ENCODE measurements at places on chromosomes 6 and 20.
A peak's percentile ranks its signal among the peaks of the same experiment; 100 is the strongest.

- no peak for DNase-seq
Observed at GRCh38 chr6:139940741-139941729, 566.6 kb upstream of the CITED2 start.

GRCh38 chr20:23514848-23515247 lies 23.9 kb downstream of the CST8 start:
- no peak for DNase-seq

DNA sequence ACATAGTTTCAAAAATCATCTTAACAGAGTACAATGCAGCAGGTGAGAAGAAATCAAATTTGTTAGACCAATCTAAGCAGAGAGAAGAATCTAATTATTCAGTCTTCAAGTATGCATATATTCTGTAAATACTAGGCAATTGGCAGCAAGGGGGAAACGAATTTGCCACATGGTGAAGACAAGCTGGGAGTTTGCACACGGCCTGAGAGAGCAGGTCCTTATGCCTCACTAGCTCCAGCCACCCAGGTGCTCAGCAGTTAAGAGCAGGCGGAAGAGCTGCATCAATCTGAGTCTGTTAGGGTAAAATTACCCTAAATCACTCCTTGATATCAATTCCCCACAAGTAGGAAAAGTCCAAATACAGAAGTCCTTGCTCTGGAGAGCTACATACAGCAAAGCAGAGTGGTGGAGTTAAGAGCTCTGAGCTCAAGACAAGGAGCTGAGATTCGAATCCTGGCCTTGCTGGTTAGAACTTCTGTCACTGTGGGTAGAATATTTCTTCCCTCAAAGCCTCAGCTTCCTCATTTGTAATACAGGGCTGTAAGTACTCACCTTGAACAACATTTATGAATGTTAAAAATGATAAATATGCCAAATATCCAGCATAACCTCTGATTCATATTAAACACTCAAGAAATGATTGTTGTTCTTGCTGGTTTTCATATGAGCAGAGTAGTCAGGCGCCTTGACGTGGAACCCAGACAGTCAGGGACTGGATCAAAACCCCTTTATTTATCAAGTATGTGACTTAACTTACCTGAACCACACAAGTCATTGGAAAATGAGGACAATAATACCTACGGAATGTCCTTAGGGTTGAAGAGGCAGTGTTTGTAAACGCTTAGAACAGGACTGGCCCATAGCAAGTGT lies 444.2 kb downstream of the CDH26 start:
- no peak for DNase-seq

GRCh38 chr6:139763468-139764210 lies 389.2 kb upstream of the CITED2 start:
- DNase-seq = no peak

- no peak for DNase-seq
Observed at GRCh38 chr6:25196464-25196863, 82.7 kb upstream of the CARMIL1 start.

- no peak for DNase-seq
Observed at GRCh38 chr6:49776444-49776843, 10.6 kb downstream of the PGK2 start.

GRCh38 chr6:108999428-108999827 lies 95.2 kb downstream of the SESN1 start:
- no peak for DNase-seq

DNA sequence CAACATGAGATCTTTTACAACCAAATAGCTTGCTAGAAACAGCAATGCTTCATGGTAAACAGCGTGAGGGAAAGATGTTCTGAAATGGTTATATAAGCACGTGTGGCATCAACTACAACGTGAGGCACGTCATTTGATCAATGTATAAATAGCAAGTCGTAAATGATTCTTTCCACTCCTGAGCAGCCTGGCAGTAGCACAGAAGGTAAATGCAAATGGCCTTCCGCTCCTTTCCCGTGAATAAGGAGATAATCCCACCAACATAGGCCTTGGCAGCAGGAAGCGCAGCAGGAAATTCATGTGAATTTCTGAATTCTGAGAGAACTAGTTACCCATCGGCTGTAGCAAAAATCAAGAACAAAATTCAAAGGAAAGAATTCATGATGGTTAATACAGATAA lies 17.0 kb downstream of the RPS6KA2 start:
- DNase-seq = no peak

DNA sequence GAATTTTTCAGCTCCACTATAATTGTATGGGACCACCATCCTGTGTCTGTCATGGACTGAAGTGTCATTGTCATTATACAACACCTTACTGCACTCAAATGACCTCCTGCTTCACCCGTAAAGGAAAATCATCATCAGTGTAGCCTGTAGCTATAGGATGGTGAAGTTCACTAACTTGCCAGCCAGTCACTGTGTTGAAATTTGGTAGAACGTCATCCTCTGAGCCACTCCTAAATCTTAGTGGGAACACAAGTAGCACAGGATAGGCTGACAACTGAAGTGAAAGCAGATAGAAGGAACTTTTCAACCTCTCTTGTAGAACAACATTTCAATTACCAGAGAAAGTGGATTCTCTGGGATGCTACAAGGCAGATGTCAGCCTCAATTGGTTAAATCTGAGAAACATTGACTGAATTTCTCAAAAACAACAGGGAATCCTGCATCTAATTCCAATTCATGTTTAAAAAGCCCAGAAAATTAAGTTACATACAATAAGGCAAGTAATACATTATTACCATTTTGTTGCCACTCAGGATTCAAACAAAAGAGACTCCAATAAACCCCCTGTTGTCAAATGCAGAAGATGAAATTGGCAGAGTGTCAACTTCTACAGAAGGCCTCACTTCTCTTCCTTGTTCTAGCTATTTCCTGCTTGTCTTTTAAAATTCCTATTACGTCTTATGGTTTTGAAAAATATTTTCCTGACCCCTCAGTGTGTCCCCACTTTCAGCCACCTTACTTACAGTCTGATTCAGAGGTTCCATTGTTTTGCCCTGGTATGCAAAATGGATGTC lies 647.9 kb upstream of the AGPAT4 start:
- no peak for DNase-seq

DNA sequence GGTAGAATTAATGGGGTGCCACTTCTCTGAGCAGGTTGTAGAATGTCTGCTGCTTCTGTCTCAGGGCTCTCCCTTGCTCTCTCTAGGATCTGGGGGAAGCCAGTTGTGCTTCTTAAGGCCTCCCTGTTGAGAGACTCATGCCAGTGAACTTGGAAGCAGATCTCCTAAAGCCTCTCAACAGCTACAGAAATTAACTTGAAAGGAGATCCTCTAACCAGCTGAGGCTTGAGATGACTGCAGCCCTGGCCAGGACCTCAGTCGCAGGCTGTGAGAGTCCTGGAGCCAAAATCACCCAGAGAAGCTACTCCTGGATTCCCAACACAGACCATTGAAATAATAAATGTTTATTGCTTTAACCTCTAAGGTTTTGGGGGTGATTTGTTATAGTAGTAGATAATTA lies 180.2 kb upstream of the MARCKS start:
- no peak for DNase-seq

- DNase-seq = no peak
Observed at GRCh38 chr20:53335555-53335954, 258.1 kb downstream of the ZNF217 start.

DNA sequence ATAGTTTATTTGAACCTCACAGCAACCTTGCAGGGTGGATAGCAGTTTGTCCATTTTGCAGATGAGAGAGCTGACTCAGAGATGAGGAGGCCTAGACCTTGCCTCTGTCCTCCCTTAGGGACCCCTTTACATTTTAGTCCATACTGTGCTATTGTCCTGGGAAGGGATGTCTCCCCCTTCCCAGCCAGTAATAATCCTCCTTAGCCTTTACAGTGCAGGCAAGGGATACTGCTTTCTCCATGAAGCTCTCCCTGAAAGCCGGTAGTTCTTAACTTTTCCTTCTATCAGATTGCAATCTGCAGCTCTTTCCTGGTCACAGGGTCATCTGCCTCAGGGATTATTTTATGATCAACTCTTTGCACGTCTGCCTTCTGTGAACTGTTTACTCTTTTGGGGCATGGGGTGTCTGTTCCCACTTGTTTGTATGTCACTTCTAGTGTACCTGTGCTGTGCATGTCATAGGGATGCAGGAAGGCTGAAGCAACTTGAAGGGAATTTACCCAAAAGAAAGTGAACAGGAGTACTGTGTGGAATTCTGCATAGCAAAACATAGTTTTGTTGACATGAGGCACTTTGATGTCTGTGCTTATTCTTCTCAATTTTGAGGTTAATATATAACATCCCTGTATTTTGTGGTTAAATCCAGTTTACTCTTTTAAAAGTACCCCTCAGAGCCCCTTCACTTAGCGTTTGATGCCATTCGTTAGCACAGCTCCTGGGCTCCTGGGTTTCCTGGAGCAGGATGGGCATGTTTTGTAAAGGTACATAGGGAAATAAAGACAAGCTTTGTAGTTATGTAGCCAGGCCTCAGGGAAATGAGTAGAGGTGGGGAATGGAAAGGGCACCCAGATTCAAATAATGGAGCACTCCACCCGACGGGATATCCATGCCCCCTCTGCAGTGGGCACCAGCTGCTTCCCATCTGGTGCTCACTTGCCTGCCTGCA lies 38.1 kb downstream of the DHX35 start:
- DNase-seq = no peak

- DNase-seq = no peak
Observed at GRCh38 chr20:40868551-40869217, 159.9 kb upstream of the TOP1 start.

- no peak for DNase-seq
Observed at GRCh38 chr6:22078802-22079545, 217.9 kb downstream of the PRL start.

DNA sequence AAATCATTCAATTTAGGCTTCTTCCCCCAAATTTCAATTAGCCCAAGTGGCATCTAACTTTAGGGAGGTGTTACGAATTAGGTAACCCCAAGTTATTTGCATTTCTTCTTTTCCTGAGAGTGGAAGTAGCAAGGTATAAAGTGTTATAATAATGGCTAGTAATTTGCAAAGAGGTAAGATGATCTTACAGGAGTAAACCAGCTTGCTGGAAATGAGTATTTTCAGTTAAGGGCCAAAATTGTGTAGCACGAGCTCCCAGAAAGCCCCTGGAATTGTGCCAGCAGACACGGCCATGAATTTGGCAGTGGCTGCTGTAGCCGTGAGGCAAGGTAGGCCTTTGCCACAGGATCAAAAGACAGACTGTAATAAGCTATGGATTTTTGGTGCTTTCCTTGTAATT lies 38.0 kb downstream of the CITED2 start:
- no peak for DNase-seq

DNA sequence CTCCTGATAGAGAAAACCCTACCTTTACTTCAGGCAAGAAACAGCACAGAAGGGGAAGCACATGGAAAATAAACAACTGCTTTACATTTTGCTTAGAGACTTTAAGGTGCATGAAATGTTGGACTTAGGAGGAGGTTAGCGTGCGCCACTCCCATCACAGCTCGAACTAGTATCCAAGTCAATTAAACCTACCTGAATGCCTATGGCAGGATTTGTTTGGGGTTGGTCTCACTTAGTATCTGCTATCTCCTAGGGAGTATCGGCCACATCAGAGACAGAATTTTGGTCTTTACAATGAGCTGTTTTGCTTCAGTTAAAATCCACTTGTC lies 12.0 kb downstream of the CYP24A1 start:
- no peak for DNase-seq

- DNase-seq = no peak
Observed at GRCh38 chr6:14129575-14129974, 12.0 kb downstream of the CD83 start.

GRCh38 chr20:53176134-53176533 lies 204.0 kb downstream of the TSHZ2 start:
- no peak for DNase-seq

GRCh38 chr6:160950507-160950906 lies 41.1 kb upstream of the MAP3K4 start:
- DNase-seq = no peak

DNA sequence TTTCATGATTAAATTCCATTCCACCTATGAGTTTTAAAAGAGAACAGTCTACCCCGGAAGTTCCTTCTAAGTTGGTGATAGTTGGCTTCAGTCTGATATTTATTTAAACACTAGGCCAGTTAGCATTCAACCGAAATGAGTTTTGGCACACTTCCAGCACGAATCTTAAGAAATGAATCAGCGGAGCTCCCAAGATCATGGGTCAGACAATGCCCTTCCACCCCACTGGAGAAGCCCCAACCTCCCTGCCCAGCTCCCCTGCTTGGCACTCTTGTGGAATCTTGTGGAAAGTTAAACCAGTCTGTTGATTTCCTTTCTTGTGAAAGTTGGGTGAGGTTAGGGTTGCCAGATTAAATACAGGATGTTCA lies 64.3 kb downstream of the MKKS start:
- DNase-seq = no peak

GRCh38 chr6:131876545-131876944 lies 68.7 kb downstream of the ENPP1 start:
- DNase-seq = no peak

GRCh38 chr6:38270367-38270766 lies 369.4 kb downstream of the BTBD9 start:
- DNase-seq = no peak

DNA sequence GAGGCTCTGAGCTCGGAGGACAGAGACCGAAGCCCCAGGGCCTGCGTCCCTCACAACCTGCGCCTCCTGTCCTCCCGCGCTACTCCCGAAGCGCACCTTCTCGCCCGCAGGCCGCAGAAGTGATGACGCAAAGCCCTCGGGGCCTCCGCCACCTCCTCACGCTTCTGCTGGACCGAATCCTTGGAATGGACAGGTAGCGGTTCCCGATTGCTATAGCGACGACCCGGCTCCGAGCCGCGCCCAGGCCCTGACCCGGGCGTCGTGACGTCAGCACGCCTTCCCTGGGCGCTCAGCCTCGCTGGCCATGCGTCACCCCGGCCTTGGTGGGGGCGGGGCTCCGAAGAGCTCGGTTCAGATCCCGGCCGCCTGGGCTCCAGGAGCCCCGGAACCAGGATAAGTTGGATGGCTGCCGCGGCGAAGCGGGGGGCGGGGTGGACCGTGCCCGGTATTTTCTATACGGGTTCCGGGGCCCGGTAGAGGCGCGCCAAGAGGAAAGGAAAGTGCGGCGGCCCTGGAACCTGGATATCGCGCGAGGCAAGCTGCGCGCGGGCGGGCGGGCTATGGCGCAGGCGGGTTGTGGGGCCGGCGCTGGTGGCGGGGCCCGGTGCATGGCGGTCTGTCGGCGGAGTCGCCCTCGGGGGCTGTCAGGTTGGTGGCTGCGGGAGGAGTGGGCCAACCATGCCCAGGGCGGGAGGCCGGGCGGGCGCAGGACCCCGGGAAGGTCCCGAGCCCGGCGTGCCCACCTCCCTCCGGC lies at the start of gene ZNF76:
Gene ZNF76 (plus strand): TSS at position 542 of the 754 bp plus-strand sequence. CDS start 21,417 bp downstream, outside the sequence.
- DNase-seq = peak; percentile 82

- no peak for DNase-seq
Observed at GRCh38 chr6:75149696-75150095, 56.2 kb downstream of the COL12A1 start.

- no peak for DNase-seq
Observed at GRCh38 chr6:168260420-168260987, 59.1 kb downstream of the DACT2 start.

DNA sequence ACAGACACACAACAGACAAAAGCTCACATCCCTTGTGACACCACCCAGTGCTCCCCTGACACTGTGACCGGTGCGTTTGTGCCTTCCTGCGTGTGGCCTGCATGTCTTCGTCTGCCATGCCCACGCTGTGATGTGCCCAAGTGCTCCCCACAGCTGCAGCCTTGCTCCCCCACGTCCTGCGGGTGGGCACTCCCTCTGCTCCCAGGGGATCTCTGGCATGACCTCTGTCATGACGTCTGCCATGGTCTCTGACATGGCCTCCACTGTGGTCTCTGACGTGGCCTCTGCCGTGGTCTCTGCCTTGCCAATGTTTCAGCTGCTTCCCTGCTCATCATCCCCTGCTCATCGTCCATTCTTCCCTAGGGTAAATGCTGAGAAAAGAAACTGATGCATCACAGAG lies 200.9 kb downstream of the DLL1 start:
- DNase-seq = no peak
